ENCODE measurements at places on chromosomes 7 and 10. TPM values are rescaled to one million over a fixed set of nuclear protein-coding genes. Genes with fewer than 3 reads are reported as not detected.

DNA sequence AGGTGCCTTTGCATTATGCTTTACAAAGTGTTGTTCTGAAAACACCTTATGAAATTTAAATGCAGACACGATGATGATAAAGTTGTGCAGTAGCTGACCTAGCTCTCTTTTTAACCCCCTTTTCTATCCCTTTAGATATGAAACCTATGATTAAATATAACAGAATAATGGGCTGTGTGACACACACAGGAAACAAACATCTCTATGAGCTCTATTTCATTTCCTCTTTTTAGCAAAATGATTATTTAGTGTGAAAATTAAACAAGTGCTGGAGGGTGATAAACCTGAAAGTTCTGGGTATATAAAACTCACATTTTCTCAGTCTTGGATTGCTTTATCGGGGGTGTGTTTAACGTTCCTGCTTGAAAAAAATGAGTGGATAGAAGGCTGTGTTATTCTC lies 1310.5 kb upstream of the CELF2 start:
- no peaks in the 10 kb centered on the region for H3K4me1 ChIP-seq
- no peak for DNase-seq

- H3K27ac ChIP-seq, result no peak overlapping the region
- no peaks in the 10 kb centered on the region for H3K27me3 ChIP-seq
- DNase-seq, result no peak
- H3K4me3 ChIP-seq, result no peak overlapping the region
- H3K4me1 ChIP-seq, result peaks cover 2% of the 10 kb centered on the region
Measured at GRCh38 chr7:132882714-132883428, 199.0 kb downstream of the CHCHD3 start.

GRCh38 chr10:101114646-101115045 lies 16.5 kb upstream of the TLX1 start:
- no peak for DNase-seq
- H3K4me3 ChIP-seq, result no peak overlapping the region
- H3K4me1 ChIP-seq, result no peaks in the 10 kb centered on the region
- H3K27me3 ChIP-seq, result peaks cover 71% of the 10 kb centered on the region
- H3K27ac ChIP-seq, result no peak overlapping the region

- H3K4me1 ChIP-seq, result peaks cover 30% of the 10 kb centered on the region
- H3K27ac ChIP-seq, result peak overlapping the region; percentile 72
- H3K36me3 ChIP-seq, result peaks cover 32% of the 10 kb centered on the region
- peak; percentile 29 for DNase-seq
Measured at GRCh38 chr10:79316671-79317431, 30.4 kb upstream of the PPIF start.

DNA sequence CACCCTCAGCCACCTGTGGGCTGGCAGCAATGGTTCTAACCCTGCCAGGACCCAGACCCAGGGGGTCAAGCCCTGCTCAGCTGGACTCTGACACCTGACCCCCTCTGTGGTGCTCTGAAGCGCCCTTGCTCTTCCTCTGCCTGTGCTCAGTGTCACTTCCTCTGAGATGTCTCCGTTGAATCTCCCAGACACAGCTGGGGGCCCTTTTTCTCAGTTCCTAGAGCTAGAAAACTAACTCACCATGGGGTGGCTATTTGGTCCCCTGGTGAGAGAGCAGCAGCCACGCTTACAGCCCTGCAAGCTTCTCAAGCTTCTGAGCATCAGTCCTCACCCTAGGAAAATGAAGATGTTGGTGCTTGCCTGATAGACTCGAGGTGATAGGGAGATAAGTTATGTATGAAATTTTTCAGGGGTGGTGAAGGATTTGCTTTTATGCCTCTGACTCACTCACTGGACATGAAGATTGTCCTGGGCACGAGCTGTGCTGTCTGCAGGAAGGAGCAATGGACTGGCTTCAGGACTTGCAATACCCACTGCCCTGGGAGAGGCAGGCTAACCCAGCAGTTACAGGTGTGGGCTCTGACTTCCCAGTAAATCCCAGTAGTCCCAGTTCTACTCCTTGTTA lies 29.6 kb downstream of the COL13A1 start:
- H3K27me3 ChIP-seq, result no peaks in the 10 kb centered on the region
- no peaks in the 10 kb centered on the region for H3K36me3 ChIP-seq
- peak; percentile 42 for DNase-seq
- H3K4me3 ChIP-seq, result no peak overlapping the region
- H3K4me1 ChIP-seq, result peaks cover 9% of the 10 kb centered on the region
- H3K27ac ChIP-seq, result no peak overlapping the region

DNA sequence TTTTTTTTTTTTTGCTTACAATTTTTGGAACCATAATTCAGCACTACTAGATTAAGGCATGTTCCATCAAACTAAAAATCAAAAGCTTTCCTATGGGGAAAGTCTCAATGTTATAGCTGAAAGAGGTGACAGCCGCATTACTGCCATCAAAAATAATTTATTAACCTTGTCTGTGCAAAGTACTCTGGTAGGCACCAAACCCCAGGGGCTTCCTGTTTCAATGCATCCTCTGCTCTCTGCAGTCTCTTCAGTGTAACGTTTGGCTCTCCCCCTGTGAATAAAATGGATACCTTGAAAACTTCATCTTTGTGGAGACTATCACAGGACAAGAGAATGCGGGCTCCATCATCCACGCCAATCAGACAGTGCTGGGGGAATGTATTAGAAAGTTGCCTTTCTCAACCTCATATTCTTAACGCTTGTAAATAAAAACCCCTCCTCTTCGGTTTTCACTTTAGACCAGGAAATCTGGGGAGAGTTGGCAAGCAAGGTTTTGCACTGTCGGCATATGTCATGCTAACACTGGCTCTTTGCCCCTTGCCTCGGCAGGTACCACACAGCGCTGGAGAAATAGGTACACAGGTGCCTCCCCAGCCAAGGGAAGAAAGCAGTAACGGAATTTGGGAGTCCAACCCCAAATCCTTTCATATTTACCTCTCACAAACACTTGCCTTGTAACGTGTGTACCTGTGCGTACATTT lies 1.6 kb upstream of the NRG3 start:
- peaks cover 11% of the 10 kb centered on the region for H3K27me3 ChIP-seq
- H3K36me3 ChIP-seq, result no peaks in the 10 kb centered on the region
- H3K27ac ChIP-seq, result no peak overlapping the region

GRCh38 chr10:64732372-64732957 lies 1211.3 kb downstream of the REEP3 start:
- H3K27me3 ChIP-seq, result no peaks in the 10 kb centered on the region
- H3K36me3 ChIP-seq, result no peaks in the 10 kb centered on the region
- H3K27ac ChIP-seq, result no peak overlapping the region
- H3K4me3 ChIP-seq, result no peak overlapping the region
- no peak for DNase-seq

DNA sequence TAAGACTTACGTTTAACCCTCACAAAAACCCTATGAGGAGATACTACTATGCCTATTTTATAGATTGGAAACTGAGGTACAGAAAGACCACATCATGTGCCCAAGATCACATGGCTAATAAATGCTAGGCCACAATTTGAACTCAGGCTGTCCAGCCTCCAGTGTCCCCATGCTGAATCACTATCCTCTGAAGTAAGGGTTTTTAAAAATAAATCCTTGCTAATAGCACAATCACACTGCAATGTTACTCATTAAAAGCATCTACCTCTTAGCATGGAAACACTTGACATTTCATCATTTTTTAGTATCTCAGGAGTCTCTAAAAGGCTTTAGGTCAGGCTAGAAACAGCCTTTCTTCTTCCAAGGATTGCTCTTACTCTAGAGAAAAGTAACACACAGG lies 50.0 kb upstream of the PPP1R3C start:
- peak; percentile 12 for DNase-seq
- no peak overlapping the region for H3K27ac ChIP-seq
- H3K4me1 ChIP-seq, result peaks cover 18% of the 10 kb centered on the region
- no peaks in the 10 kb centered on the region for H3K27me3 ChIP-seq

DNA sequence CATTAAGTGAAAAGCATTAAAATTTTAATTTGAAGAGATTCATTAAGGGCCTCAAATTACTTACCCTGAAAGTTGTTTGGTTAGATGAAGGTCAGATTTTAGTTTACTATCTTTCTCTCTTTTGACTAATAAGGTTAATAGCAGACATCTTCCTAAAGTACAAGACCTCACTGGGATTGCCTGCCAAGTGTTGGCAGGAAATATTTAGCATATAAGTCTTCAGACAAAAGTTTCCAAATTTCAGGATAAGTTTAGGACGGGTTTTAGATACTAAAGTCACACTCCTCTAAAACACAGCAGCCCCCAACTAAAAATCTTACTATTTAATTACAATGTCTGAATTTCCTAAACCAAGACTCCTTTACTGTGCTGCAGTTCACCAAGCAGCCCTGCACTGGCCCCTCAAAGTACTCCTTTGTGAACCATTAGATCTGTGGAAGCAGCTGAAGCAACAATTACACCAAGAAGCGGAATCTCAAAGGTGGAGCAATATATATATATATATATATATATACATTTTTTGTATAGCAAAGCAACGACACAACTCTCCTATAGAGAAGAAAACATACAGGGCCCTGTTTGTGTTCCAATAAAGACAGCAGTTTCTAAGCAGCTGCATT lies 91.2 kb upstream of the KCNIP2 start:
- H3K27ac ChIP-seq, result no peak overlapping the region
- no peaks in the 10 kb centered on the region for H3K27me3 ChIP-seq
- H3K4me3 ChIP-seq, result no peak overlapping the region
- H3K4me1 ChIP-seq, result peaks cover 22% of the 10 kb centered on the region
- no peaks in the 10 kb centered on the region for H3K36me3 ChIP-seq
- no peak for DNase-seq

- H3K36me3 ChIP-seq, result no peaks in the 10 kb centered on the region
- no peak overlapping the region for H3K4me3 ChIP-seq
- H3K4me1 ChIP-seq, result peaks cover 17% of the 10 kb centered on the region
Measured at GRCh38 chr10:19656420-19657042, 159.7 kb upstream of the PLXDC2 start.

GRCh38 chr10:413662-414071 lies 275.8 kb downstream of the DIP2C start:
- H3K27ac ChIP-seq, result no peak overlapping the region
- no peak overlapping the region for H3K4me3 ChIP-seq
- no peak for DNase-seq
- no peaks in the 10 kb centered on the region for H3K4me1 ChIP-seq
- H3K36me3 ChIP-seq, result peaks cover 49% of the 10 kb centered on the region

DNA sequence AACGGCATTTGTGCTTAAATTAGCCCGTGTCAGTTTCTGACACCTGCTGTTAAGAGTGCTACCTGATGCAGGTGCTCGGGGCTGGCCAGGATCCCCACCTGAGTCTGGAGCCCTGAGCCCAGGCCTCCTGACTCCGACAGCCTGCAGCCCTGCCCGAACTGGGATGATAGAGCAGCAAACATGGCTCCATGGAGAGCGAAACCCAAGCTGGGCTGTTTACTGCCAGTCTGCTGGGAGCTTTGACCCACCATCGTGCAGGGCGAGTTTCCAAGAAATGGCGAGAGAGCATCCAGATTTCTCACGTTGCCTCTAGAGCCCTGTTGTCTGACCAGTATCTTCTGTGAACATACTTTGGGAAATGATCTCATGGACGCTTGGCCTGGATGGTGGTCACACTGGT lies 66.2 kb downstream of the MGMT start:
- H3K27me3 ChIP-seq, result no peaks in the 10 kb centered on the region
- no peak for DNase-seq
- peaks cover 1% of the 10 kb centered on the region for H3K36me3 ChIP-seq
- H3K4me3 ChIP-seq, result no peak overlapping the region

DNA sequence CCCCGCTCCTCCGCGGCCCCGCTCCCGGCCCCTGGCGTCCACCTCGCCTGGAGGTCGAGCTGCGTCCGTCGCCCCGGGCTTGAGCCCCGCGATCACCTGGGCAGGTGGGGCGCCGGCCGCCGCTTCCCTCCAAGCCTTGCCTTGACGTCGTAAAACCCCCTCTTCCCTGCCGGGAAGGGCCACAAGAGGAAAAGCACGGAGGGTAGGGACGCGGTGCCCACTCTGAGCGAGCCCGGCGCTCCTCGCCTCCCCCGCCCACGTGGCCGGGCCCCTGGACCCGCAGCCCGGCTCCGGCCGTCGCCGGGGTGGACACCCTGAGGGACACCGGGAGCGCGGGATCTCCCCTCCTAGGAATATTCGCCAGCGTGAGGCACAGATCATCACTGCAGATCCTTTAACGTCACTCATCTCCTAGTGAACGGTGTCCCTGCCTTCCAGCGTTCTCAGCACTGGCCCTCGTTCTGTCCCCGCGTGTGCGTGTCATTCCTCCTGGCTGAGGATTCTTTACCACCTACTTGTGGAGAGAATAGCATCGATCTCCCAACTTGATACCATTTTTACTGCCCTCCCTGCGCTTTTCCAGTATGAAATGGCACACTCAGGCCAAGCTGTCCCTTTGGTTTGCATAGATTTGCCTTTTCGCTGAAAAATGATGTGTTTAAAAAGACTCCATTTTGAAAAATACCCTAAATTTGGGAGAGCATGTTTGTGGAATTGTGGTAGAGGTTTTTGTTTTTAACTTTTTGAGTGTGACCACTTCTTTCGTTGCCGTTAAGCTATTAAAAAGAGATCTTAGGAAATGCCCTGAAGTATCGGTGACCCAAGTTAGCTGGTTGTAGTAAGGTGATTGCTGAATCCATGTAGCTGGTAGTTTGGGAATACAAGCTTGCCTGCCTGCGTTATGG lies 649 bp downstream of the ACTR3B start:
- peak; percentile 24 for DNase-seq
- H3K4me3 ChIP-seq, result peak overlapping the region; percentile 92
- peak overlapping the region; percentile 65 for H3K27ac ChIP-seq
- no peaks in the 10 kb centered on the region for H3K36me3 ChIP-seq
- no peaks in the 10 kb centered on the region for H3K27me3 ChIP-seq

DNA sequence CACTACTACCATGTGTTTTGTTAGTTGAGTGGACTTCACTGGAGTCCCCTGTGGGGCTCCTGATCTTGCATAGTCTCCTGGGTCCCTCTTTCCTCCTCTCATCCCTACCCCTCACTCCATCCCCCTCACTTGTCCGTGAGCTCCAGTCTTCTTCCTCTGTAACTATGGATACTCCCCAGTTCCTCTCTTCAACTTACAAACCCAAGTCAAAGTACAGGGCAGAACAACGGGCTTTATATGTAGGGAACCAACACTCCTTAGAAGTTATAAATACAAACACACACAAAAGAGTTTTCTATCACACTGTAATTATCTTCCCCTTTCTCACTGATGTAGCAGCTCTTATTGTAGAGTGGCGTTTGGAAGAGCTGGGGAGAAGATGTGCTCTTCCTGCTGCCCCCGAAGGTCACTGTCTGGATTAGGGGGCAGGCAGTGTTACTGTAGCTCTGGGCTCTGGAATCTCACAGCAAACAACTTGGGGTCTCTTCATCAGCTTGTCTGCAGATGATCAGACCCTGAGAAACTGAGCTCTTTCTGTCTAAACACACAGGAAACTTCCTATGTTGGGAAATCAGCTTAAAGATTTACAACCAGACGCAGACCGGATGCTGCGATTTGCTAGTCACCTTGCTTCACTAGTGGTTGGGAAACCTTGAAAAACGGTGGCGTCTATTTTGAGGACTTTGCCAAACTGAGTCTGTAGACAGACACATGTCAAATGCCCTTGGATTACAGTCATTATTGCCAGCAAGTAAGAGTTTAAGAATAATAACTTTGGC lies 13.6 kb downstream of the SNX10 start:
- H3K4me1 ChIP-seq, result no peaks in the 10 kb centered on the region
- H3K27me3 ChIP-seq, result no peaks in the 10 kb centered on the region
- no peaks in the 10 kb centered on the region for H3K36me3 ChIP-seq
- no peak overlapping the region for H3K27ac ChIP-seq
- DNase-seq, result no peak

GRCh38 chr7:77269360-77270093 lies 69.9 kb upstream of the FGL2 start:
- no peak overlapping the region for H3K4me3 ChIP-seq
- no peaks in the 10 kb centered on the region for H3K27me3 ChIP-seq
- H3K4me1 ChIP-seq, result peaks cover 19% of the 10 kb centered on the region
- H3K36me3 ChIP-seq, result no peaks in the 10 kb centered on the region
- H3K27ac ChIP-seq, result peak overlapping the region; percentile 59

The FAM171A1 gene
- 26.1 TPM for total RNA-seq

The C10orf53 gene
- not detected for total RNA-seq

The DNAJC9 gene
- total RNA-seq, result 39.4 TPM

The MMD2 gene
- total RNA-seq, result not detected

The CNNM1 gene
- 0.28 TPM for total RNA-seq

The GTF2IRD2 gene
- 2.9 TPM for total RNA-seq

The KEL gene
- total RNA-seq, result not detected

All from IMR-90 (cell line).